ENCODE measurements at places on chromosomes 12 and 14.

DNA sequence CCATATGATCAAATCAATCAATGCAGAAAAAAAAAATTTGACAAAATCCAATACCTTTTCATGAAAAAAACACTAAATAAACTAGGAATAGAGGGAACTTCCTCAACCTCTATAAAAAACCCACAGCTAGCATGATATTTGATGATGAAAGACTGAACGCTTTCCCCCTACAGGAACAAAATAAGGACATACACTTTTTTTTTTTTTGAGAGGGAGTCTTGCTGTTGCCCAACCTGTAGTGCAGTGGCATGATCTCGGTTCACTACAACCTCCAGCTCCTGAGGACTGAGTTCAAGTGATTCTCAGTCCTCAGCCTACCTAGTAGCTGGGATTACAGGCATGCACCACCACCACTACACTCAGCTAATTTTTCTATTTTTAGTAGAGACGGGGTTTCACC, 17.9 kb upstream of the CAMKK2 start:
- DNase-seq = no peak

DNA sequence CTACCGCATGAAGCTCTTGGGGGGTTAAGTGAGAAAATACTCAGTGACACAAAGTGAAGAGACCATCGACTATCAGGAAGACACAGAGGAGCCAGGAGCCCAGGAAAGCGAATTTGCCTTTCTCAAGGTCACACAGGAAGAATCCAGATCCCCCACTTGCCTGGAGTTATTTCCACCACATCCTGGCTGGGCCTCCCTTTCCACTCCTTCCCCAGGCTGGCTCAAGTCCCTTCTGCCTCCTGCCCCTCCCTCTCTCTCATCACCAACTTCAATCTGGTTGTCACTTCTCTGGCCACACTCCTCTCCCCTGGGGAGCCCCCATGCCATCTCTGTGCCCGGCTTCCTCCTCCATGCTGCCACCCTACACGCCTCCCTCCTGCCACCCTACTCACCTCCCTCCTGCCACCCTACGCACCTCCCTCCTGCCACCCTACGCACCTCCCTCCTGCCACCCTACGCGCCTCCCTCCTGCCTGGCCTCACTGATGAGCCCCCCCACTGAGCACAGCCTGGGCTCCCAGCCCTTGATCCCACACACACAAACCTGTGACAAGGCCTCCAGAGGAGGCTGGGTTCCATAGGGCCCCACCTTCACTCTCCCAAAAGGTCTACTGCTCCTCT, 6.3 kb downstream of the SCNN1A start:
- no peak for DNase-seq

GRCh38 chr14:95218472-95219193, 61.3 kb upstream of the DICER1 start:
- DNase-seq = no peak

DNA sequence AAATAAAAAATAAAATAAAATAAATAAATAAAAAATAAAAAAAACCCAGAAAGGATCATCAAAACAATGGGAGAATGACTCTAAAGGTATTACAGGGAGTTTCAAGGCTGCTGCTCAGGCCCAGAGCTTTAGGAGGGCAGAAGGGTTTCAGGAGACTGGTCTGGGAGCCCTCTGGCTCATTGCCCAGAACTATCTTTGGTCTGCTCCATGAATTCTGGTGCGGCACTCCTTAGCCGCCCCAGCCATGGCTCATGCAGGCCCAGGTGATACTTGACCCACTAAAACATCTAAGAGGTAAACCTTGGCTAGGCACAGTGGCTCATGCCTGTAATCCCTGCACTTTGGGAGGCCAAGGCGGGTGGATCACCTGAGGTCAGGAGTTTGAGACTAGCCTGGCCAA, 14.7 kb upstream of the TMED10 start:
- DNase-seq = no peak

DNA sequence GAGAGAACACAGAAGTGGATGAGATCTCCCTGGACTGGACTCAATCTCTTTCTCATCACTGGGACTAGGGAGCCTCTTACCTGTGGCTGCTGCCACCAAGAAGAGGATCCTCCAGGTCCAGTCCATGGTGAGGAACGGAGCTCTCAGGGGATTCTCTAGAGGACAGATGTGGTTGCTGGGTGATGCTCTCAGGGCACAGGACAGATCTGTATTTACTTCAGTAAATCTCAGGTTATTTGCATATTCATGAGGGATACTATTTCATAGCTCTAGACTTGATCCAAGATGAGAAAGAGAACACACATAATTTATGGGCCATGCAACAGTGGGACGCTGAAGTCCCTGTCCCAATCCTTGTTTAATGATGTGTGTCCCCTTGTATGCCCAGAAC, 460.5 kb downstream of the TMEM121 start:
- no peak for DNase-seq

GRCh38 chr14:78486081-78486480, 315.9 kb downstream of the NRXN3 start:
- DNase-seq = no peak

GRCh38 chr12:85661461-85662206, 174.6 kb downstream of the RASSF9 start:
- no peak for DNase-seq

DNA sequence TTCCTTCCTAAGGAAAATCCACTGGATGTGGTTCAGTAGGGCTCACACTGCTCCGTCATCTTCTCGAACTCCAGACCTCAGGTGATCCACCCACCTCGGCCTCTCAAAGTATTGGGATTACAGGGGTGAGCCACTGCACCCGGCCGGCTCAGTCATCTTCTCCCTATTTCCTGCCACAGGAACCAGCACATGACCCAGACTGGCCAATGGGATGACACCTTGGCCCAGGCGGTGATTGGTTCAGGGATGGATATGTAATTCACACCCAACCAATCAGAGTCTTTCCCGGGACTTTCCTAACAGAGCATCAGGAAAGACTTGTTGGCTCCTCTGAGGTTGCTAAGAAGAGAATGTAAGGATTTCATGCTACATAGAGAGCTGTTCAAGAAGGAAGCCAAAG, 19.2 kb upstream of the C12orf76 start:
- DNase-seq = no peak

- DNase-seq = no peak
These were observed 218.9 kb downstream of the ITPR2 start for GRCh38 chr12:26614011-26614616.

DNA sequence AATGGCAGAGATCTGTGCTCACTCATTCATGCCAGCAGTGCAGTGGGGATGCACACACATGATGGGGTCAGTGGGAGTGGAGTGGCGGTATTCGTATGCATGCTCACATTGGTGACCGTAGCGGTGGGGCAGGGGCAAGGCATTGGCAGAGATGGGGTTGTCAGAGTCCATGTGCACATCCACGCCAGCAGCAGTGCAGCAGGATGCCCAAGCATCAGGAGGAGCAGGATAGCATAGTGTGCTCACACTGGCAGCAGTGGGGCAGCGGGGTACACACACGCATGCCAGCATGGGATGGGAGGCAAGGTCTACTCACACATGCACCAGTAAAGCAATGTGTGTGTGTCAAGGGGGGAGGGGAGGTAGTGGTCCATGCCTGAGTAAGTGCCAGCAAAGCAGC, 89.4 kb upstream of the GARIN6 start:
- no peak for DNase-seq

DNA sequence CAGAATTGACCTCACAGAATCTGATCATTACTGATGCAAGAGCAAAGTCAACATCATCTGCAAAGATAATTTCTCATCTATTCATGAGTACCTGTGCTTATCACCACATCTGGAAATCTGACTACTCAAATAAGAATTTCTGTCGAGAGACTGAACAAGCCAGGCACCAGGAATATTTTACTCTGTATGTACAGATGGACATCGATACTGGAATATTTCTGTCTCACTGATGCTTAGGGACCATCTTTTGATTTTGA, 105.2 kb downstream of the BICD1 start:
- DNase-seq = no peak

- DNase-seq = no peak
These were observed 187.9 kb upstream of the PLXNC1 start for GRCh38 chr12:93960521-93960920.

DNA sequence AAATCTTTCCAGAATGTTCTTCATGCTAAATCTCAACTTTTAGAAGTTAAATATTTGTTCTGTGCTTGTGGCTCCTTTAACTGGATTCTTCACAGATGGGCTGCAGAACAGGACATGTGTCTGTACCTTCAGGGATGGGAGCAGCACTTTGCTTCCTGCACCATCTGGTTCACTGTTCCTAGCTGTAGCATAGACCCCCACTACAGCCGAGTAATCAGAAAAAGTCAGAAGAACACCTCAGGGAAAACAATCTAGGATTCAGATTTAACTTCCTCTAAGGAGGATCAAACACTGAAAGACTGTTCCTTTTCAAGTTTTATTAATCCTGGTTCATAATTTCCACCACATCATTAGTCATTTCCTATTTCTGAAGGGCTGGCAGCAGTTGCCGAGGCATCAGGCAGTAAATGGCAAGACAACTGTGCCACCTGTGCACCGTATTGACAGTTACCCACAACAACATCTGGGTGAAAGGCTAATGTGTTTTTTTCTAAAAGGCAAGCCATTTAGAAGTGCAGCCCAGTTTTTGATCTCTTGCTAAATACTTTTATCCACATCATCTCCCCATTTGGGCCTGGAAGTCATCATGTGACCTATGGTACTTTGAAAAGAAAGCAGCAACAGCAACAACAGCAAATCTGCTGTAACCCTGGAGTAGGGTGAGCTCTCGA, 212.8 kb upstream of the BMP4 start:
- no peak for DNase-seq

- DNase-seq = no peak
These were observed 1.2 kb downstream of the NOS1 start for GRCh38 chr12:117360222-117360550.

GRCh38 chr12:116582610-116583009, 23.4 kb downstream of the MAP1LC3B2 start:
- DNase-seq = no peak

DNA sequence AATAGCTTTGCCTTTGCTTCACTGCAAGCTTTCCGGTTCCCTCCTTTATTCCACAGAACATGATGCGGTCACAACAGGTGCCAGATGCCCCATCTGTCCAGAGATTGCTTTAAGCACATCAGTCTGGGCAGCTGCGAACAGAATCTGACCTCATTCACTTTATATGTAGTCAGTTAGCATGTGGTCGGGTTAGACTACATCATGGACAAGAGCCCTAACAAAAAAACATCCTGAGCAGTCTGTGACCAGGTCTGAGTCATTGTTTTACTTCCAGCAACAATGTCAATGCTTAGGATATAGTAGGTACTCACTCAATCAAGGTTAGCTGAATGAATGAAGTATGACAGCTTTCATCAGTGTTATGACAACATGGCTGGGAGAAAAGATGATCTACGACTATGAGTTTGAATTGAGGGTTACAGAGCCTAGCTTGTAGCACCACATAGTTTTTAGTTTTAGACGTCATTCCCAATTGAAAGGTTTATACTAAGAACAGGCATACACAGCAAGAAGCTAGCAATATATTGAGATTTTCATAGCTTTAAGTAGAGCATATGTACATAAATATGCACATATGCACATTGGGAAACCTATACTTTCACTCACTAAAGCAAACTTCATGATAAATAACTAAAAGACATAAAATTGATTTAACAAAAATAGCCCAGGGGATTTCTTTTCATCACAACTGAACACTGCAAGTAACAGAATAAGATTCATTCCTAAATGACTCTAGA, 64.2 kb upstream of the TMCC3 start:
- no peak for DNase-seq

- no peak for DNase-seq
These were observed 338.8 kb downstream of the DPF3 start for GRCh38 chr14:72554994-72555608.

DNA sequence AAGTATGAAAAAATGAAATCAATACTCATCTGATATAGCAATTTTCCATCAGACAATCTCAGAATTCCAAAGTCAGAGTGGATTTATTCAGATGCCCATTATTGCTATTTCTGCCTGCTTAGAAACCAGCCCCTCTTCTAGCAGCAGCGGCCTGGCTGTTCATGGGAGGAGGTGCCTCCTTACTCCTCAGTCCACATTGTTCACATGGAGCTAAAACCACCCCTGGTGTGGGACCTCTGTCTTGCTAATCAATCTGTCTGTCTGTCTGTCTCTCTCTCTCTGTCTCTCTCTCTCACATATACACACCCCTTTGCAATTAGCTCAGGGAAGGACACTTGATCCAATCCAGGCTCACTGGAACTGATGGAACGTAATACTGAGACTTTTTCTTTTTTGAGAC, 176.1 kb downstream of the APAF1 start:
- DNase-seq = no peak

- DNase-seq = no peak
These were observed 1039.9 kb upstream of the USP15 start for GRCh38 chr12:61220337-61220736.

- DNase-seq = no peak
These were observed 12.0 kb downstream of the TFCP2 start for GRCh38 chr12:51160814-51161459.

DNA sequence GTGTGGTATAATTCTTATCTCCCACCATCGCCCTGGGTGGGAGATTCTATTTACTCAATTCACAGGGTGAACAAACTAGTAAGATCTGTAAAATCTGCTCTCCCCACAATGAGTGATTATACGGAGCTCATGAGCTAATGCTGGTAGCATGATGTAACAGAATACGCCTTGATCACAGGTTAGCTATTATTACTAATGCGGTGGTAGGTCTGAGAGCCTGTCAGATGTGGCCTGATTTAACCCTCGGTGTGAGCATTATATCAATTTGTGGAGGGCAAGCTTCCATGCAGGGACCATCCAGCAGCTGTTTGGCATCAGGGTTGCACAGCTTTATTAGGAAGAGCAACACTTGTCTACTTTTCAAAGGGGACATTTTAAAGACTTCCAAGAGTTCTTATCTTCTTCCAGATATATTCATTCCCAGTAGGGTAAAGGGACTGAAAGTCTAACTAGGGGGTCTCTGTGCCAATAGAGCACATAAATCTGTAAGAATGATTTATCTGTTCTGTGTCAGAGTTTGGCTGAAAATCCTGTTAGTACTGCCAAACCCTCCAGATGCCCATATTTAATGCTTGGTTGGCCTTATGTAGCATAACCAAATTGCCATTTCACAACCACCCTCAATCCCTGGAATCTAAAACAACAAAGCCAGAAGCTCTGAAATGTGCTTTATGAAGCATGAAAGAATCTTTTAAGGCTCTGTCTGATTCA, 18.7 kb downstream of the TSHR start:
- DNase-seq = no peak

- DNase-seq = no peak
These were observed 1.1 kb downstream of the C14orf93 start for GRCh38 chr14:23008831-23009230.

DNA sequence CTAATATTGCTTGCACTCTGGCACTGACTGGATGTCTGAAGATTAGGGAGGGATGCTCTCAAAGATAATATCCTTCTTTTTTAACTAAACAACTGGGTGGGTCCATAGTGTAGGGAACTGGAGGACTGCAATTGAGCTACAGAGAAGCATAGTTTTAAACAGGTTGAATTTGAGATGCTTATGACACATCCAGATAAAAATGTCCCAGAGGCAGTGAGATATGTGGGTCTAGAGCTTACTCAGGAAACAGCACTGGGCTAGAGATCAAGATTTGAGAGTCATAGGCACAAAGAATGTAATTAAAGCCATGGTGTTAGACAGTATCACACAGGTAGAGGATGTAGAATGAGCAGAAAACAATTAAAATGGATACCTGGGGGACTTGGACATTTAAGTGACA, 198.4 kb downstream of the NELL2 start:
- no peak for DNase-seq

GRCh38 chr14:87065366-87065765, 927.6 kb downstream of the GALC start:
- no peak for DNase-seq
